ENCODE measurements at places on chromosomes 2 and 18.
A peak's percentile ranks its signal among the peaks of the same experiment; 100 is the strongest.

DNA sequence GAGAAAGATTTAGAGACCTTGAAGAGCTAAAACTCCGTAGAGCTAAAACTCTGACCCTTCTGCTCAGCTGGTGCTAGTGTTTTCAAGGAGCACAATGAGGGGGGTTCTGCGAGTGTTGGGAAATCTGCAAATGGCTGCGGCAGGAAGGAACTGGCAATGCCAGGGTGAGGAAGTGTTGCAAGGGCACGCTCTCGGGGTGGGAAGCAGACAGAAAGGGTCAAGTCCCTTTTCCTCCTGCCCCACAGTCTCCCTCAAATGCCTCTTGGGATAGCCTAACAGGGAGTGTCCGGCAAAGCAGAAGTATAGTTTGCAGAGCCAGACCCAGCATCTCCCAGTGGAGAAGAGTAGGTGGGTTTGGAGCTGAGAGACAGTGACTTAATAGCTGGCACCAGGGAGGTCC is 60.5 kb downstream of the NCAPH start:
- DNase-seq: no peak

DNA sequence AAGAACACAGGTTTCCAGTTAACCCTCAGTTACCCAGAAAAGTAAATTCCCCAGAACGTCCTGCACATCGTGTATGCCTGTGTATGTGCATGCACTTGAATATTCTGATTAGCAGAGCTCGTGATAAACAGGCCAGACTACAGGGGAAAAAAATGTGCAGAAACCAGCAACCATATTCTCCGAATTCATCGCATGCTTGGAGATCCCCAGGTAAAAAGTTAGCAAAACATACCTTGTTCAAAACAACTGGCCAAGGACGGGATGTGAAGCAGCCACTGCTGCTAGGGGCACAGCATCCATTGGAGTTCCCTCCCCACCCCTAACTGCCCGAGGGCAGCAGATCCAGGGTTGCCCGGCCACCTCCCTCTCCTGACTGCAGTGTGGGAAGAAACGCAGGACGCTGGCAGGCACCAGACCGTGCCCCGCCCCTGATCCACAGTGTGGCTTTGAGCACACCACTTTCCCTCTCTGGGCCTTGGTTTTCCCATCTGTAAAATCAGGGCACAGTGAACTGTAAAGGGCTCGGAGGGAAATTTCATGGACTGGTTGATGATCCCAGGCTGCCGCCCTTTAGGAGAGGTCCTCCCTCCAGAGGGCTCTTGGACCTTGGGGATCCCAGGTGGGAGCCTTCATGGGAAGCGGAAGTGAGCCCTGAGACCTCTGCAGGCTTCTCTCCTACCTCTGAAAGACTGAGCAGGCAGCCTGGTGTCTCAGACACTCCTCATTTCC is 11.9 kb upstream of the ARID5A start:
- DNase-seq: no peak

DNA sequence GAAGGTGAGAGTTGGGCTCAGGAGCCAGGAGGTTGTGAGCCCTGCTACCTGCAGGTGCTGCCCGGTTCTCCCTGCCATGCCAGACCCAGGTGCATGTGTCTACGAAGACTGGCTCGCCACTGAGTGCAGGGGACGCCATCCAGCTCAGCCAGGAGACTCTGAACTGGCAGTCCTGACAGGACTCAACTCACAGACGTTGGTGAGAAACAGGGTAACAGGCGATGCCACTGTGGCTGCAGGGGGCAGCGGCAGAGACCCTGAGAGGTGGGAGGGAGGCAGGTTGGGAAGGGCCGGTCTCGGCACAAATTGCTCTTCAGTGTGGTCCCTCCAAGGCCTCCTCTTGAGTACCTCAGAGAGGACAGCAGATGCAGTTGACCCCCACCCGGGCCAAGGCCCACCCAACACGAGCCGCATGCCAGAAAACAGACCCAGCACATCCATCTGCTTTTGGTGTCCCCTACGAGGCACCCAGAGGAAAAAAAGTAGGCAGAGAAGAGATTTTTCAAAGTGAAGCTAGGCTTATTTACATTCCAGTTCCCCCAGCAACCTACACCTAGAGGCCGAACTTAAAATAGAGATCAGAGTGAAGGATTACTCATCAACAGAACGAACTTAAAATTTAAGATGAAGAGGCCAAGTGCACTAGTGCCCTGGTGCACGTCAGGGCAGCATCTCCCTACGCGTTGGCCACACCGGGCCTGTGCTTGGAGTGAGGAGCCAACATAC is 184.8 kb downstream of the SEPTIN10 start:
- no peak for DNase-seq

GRCh38 chr2:160033732-160034392 is 28.6 kb downstream of the PLA2R1 start:
- no peak for DNase-seq

- peak; percentile 53 for DNase-seq
These were observed 2.2 kb downstream of the NOL4 start for GRCh38 chr18:34222307-34223163.

DNA sequence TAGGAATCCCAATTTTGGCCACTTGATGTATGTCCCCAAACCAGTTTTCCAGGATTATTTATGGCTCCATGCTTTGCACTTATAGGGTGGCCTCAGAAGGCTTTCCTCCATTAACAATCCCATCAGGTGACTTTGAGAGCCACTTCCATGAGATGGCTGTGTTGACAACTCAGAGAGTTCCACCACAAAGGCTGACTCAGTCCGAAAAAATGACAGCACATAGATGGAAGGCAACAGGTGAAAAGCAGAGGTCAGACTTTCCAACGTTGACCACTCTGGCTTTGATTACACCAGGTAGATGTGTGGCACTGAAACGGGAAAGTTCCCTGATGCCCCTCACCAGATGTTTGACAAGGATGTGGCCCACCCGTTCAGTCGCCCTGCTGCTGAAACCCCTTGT is 431.4 kb upstream of the TNP1 start:
- no peak for DNase-seq

GRCh38 chr18:22844190-22844589 is 88.9 kb upstream of the RBBP8 start:
- no peak for DNase-seq

- no peak for DNase-seq
These were observed 181.1 kb downstream of the SOCS6 start for GRCh38 chr18:70469916-70470315.

DNA sequence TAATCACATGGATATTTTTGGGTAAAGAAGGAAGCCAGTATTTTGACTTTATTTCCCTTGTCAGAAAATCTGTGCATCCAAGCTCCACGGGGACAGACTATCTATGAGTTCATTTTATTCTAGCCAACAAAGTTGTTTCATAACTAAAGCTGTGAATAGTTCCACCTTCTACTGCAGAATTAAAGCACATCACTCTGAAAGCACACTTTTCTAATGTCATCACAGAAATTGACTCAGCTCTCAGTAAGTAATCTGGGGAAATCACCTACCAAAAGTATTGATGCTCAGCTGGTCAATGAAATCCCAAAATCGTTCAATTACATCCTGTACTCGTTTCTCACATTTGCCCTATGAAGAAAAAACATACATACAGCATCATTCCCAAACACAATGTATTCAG is 19.1 kb downstream of the IAH1 start:
- DNase-seq: no peak

DNA sequence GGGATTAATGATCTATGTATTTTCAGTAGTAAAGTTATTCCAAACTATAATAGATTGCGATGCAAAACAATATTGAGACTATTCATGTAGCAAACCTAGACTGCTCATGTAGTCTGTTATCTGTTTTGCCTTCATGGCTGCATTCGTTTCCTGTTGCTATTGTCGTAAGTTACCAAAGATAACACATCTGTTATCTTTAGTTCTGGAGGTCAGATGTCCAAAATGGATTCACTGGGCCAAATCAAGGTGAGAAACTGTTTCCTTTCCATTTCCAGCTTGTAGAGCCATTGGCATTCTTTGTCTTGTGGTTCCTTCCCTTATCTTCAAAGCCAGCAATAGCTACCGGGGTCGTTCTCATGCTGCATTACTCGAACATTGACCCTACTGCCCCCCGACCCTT is 20.9 kb downstream of the ITGAV start:
- DNase-seq: no peak

DNA sequence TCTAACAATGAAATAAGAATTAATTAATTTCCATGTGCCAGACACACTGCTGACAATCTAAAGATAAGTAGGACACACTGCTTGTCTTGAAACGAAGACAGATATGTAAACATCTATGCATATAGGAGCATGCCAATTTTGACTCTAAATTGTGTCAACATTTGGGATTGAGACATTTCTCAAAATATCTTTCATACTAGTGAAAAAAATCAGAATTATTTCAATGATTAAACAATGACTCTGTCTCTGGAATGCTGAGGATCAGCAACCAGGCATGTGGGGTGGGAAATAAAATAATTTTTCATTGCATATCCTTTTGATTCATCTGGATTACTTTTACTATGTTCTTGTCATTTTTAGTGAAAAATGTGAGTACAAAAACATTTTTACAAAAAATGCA is 262.6 kb upstream of the SYT4 start:
- no peak for DNase-seq

DNA sequence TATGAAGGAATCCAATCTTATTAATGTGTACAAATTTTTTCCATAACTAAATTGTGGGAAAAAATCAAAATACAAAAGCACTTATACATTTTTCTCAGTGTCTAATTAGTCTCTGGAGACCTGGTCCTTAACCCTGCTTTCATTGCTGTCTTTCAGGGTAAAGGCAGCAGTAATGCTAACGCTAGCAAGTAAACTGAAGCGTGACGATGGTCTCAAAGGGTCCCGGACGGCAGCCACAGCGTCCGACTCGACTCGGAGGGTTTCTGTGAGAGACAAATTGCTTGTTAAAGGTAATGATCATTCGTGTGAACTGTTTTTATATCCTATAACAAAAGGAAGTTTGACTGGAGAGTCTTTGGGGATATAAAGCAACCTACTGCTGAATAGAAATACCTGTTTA is 6.1 kb downstream of the UBE2F start:
- no peak for DNase-seq

DNA sequence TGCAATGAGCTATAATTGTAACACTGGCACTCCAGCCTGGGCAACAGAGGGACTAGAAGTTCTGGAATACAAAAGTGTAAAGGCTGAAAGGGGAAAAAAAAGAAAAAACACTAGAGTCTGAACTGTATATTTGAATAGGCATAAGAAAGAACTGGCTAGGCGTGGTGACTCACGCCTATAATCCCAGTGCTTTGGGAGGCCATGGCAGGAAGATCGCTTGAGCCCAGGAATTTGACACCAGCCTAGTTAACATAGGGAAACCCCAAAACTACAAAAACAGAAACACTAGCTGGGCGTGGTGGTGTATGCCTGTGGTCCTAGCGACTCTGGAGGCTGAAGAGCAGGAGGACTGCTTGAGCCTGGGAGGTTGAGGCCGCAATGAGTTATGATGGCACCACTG is 70.6 kb downstream of the SAP130 start:
- no peak for DNase-seq

DNA sequence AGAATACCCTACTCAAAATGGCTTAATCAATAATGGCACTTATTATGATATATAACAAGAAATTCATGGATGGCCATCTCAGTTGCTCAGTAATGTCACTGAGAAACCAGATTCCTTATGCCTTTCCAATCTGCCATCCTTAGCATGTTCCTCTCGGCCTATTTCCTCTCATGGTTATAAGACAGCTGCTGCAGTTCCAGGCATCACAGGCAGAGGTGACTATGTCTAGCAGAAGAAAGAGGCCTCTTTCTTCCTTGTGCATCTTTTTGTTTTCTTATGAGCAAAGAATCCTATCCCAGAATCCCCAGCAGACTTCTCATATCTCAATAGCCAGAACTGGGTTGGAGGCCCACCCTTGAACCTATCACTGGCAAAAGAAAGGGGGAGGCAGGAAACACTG is 310.6 kb upstream of the SPRED2 start:
- no peak for DNase-seq

DNA sequence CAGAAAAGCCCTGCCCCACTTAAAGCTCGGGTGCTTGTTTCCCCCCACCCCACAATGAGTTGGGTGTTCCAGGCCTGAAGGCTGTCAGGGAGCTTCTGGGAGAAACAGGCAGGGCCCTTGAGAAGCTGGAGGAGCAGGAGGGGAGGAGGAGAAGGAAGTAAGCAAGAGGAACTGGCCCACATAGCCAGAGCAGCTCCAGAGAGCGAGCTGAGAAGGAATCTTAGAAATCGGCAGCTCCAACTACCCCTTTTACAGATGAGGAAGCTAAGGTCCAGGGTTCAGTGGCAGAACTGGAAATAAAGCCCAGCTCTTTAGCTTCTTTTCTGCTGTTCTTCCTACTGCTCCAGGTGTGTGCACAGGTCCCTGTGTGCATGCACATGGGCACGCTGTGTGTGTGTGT is 12.7 kb upstream of the KCNK3 start:
- no peak for DNase-seq

- no peak for DNase-seq
These were observed 188.9 kb upstream of the ITGA4 start for GRCh38 chr2:181268174-181268867.

DNA sequence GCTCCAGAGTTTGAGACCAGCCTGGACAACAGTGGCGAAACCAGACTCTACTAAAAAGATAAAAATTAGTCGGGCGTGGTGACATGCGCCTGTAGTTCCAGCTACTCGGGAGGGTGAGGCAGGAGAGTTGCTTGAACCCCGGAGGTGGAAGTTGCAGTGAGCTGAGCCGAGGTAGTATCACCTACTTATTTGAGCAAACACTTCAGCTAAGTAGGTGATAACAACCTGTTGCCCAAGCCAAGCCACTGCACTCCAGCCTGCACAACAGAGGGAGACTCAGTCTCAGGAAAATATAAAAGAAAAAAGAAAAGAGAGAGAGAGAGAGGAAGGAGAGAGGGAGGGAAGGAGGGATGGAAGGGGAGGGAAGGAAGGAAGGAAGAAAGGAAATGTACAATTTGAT is 21.3 kb downstream of the FER1L5 start:
- peak; percentile 10 for DNase-seq

DNA sequence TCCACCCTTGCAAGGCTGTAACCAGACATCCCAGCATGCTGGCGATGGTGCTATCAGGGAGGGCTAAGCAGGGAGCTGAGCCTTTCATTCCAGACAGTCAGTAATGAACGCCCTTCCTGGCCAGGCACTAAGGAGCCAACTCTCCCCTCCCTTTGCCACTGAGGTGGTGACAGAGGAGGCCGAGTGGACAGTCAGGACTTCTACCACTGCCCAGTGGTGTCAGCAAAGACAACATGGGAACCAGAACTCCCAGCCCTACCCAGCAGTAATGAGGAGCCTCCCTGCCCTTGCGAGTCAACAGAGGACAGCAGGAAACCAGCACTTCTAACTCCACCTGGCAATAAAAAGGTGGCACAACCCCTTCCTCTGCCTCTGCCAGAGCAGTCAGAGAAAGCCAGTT is 68.6 kb downstream of the ZAP70 start:
- DNase-seq: peak; percentile 72

- DNase-seq: no peak
These were observed 110.9 kb downstream of the CABYR start for GRCh38 chr18:24249716-24250115.

DNA sequence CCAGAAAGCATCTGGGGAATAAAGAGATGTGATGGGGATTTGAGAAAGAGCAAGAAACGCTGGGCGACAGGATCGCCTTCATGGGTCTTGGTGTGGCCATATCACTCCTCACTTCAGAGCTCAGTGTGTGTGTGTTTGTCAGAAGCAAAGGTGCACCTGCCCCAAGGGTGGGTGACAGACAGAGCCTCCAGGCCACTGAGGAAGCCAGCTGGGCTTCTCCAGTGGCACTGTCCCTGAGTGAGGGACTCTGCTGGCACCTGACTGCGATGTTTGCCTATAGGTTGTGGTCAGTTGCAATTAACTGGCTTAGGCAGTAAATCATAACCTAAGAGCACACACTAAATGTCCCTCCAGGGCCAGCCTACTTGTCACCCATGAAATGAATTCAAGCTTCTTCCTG is 23.5 kb upstream of the GNAL start:
- no peak for DNase-seq

GRCh38 chr2:231965102-231965501 is 3.6 kb downstream of the DIS3L2 start:
- peak; percentile 32 for DNase-seq

Data from NCI-H2029 (cell line).